ENCODE measurements at places on chromosomes 7 and 10. TPM values are rescaled to one million over a fixed set of nuclear protein-coding genes. Genes with fewer than 3 reads are reported as not detected.

LIPN gene
- total RNA-seq, result 0.41 TPM

ASZ1 gene
- total RNA-seq, result not detected

SPAG6 gene
- 8.4 TPM for total RNA-seq

RNF133 gene
- 1.3 TPM for total RNA-seq

OR9A2 gene
- not detected for total RNA-seq

ZNF503 gene
- total RNA-seq, result 34.7 TPM

CCZ1B gene
- 64.2 TPM for total RNA-seq

DOCK4 gene
- 38.9 TPM for total RNA-seq

HOXA9 gene
- 36.8 TPM for total RNA-seq

RAB18 gene
- 113 TPM for total RNA-seq

A1CF gene
- total RNA-seq, result 3.7 TPM

- H3K27me3 ChIP-seq, result no peaks in the 10 kb centered on the region
- no peak for DNase-seq
- no peak overlapping the region for H3K4me3 ChIP-seq
- no peaks in the 10 kb centered on the region for H3K4me1 ChIP-seq
Observed at GRCh38 chr7:32929430-32930143, 27.7 kb upstream of the FKBP9 start.

GRCh38 chr10:119340893-119341458 lies 133.6 kb downstream of the GRK5 start:
- H3K27me3 ChIP-seq, result no peaks in the 10 kb centered on the region
- H3K27ac ChIP-seq, result no peak overlapping the region
- DNase-seq, result no peak
- H3K4me3 ChIP-seq, result no peak overlapping the region

GRCh38 chr7:14235056-14235455 lies 245.6 kb upstream of the ETV1 start:
- no peak overlapping the region for H3K27ac ChIP-seq
- no peak for DNase-seq
- H3K27me3 ChIP-seq, result no peaks in the 10 kb centered on the region

DNA sequence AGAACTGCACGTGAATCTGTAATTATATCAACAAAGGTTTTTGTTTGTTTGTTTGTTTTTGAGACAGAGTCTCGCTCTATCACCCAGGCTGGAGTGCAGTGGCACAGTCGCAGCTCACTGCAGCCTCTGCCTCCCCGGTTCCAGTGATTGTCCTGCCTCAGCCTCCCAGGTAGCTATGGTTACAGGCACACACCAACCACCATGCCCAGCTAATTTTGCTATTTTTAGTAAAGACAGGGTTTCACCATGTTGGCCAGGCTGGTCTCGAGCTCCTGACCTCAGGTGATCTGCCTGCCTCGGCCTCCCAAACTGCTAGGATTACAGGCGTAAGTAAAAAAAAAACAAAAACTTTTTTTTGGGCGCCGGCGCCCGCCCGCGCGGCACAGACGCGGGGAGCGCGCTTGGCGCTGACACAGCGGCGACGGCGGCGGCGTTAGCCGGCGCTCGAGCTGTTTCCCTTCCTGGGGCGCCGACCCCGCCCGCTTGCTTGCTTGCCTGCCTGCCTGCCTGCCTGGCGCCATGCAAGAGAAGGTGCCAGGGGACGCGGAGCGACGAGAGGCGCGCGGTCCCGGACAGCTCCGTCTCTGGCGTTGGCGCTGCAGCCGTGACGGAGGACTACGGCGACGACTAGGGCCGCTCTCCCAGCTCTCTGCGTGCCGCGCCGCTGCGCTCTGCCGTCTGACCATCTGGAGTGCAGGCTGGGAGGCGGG lies 171.4 kb upstream of the NUPR2 start:
- no peaks in the 10 kb centered on the region for H3K4me1 ChIP-seq
- H3K4me3 ChIP-seq, result peak overlapping the region; percentile 34
- H3K27ac ChIP-seq, result no peak overlapping the region
- H3K36me3 ChIP-seq, result no peaks in the 10 kb centered on the region
- no peaks in the 10 kb centered on the region for H3K27me3 ChIP-seq
- DNase-seq, result peak; percentile 60

DNA sequence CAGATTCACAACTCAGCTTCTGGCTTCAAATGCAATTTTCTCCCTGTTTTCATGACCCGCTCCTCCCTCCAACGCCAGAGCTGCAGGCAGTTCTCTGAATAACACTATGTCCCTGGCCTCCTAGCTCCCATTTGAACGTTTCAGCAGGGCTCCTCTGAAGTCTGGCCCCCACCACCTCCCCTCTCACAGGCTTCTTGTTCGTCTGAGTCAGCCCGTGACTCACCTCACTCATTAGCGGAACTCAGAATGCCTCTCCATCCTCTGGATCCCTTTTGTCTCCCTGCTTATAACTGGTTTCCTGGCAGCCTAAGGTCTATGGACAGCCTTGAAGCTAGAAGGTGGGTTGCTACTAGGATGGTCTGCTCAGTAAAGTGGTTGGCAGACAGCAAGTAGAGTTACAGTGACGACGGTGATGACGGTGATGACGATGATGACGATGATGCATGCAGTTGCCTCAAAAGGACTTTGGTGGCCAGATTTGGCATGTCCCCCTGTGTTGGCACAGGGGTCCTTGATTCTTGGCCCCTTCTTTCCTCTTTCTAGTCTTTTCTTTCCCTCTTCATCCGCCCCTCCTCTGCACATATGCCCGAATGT lies 83.3 kb upstream of the MKLN1 start:
- H3K36me3 ChIP-seq, result no peaks in the 10 kb centered on the region
- H3K4me1 ChIP-seq, result no peaks in the 10 kb centered on the region
- no peak overlapping the region for H3K27ac ChIP-seq
- H3K27me3 ChIP-seq, result no peaks in the 10 kb centered on the region

DNA sequence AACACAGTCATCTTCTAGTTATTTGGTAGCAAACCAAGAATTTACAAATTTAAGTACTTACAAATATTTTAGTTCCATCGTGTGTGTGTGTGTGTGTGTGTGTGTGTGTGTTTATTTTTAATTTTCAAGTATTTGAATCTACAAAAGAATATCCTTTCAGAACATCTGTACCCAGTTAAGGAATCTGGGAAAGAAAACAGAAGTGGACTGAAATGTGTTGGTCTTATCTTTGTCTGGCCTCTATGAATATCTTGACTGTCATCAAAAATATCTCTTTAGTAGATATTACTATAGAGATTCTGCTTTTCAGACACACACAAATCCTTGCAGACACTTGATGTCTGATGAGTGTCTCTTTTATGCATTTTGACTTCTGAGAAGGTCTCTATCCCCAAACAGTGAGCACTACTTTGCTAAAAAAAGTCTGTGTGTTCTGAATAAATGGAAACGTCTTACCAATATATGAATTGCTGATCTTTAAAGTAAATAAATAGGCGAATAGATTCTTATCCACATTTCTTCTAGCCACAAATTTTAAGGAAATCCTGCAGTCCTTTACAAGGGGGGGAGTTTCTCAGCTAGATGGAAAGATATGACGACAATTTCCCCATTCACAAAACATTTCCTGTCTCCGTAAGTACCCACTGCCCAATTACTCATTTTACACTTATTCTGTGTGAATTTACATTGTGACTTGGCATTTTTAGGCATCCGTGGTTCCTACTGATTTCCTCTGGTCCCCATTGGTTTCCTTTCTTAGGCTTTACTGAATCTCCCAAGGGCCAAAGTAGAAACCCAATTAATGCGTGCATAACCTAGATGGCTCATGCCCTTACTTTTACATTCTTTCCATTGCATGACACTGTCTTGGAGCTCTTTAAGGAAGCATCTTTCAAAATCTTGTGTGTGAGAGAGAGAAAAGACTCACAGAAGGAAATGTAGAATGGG lies 36.0 kb downstream of the NRCAM start:
- H3K4me1 ChIP-seq, result no peaks in the 10 kb centered on the region
- no peak overlapping the region for H3K4me3 ChIP-seq
- H3K27ac ChIP-seq, result no peak overlapping the region
- H3K27me3 ChIP-seq, result no peaks in the 10 kb centered on the region
- no peaks in the 10 kb centered on the region for H3K36me3 ChIP-seq

- H3K27ac ChIP-seq, result peak overlapping the region; percentile 15
- no peaks in the 10 kb centered on the region for H3K36me3 ChIP-seq
- peaks cover 41% of the 10 kb centered on the region for H3K4me1 ChIP-seq
- DNase-seq, result no peak
- H3K4me3 ChIP-seq, result no peak overlapping the region
- no peaks in the 10 kb centered on the region for H3K27me3 ChIP-seq
Observed at GRCh38 chr7:101865031-101865430, 47.6 kb downstream of the CUX1 start.

DNA sequence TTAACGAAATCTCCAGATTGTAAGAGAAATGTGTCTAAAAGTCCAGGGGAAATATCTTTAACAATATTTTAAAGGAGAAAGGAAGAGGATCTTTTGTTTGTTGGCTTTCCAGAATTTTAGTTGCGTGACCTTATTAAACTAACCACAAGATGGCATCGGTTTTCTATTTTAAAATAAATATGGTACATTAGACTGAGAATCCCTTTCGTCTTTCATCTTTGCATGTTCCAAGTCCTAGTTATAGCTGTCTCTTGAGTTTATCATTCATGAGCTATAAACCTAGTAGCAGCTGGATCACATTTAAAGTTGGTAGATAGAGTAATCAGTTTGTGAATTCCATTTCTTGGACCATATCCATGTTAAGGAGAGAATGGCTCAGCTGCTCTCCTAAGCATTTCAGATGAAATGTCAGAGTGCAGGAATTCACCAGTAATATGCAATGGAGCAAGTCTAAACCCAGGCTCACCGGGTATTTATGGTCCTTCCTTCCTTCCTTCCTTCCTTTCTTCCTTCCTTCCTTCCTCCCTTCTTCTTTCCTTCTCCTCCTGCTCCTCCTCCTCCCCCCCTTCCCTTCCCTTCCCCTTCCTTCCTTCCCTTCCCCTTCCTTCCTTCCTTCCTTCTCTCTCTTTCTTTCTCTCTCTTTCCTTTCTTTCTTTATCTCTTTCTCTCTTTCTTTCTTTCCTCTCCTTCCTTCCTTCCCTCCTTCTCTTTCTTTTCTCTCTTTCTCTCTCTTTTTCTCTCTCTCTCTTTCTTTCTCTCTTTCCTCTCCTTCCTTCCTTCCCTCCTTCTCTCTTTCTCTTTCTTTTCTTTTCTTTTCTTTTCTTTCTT lies 57.8 kb upstream of the RAB18 start:
- H3K4me3 ChIP-seq, result no peak overlapping the region
- no peaks in the 10 kb centered on the region for H3K27me3 ChIP-seq
- no peaks in the 10 kb centered on the region for H3K4me1 ChIP-seq
- H3K27ac ChIP-seq, result no peak overlapping the region
- no peak for DNase-seq

DNA sequence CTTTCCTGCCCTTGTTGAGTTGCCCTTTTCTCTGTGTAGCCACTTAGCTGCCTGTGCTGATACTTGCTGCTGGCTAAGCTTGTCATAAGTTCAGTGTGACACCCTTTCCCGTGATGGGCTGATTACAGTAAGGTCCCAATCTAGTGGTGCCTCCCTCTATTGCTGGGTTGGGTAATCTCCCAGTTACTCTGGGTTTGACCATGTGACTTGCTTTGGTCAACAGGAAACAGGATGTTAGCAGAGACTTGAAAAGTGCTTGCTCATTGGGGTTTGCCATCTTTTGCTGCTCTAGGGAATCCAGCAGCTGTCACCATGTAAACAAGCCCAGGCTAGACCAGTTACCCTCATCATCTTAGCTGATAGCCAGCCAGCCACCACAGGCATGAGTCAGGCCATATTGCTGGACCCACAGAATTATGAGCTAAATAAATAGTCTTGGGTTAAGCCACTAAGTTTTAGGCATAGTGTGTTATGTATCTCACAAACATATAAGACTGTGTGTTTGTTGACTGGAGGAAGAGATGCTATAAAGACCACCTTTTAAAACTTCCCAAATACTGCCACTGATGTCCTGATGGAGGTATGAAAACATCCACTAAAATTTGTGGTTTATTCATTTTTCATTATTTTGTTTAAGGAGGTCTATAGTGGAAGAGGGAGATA lies 4.0 kb upstream of the LEP start:
- DNase-seq, result no peak
- H3K27me3 ChIP-seq, result peaks cover 7% of the 10 kb centered on the region
- H3K36me3 ChIP-seq, result no peaks in the 10 kb centered on the region
- H3K27ac ChIP-seq, result no peak overlapping the region
- no peaks in the 10 kb centered on the region for H3K4me1 ChIP-seq

GRCh38 chr7:102069931-102070629 lies 216.6 kb upstream of the SH2B2 start:
- H3K27me3 ChIP-seq, result no peaks in the 10 kb centered on the region
- H3K27ac ChIP-seq, result no peak overlapping the region
- H3K4me3 ChIP-seq, result no peak overlapping the region
- no peaks in the 10 kb centered on the region for H3K36me3 ChIP-seq
- DNase-seq, result no peak
- no peaks in the 10 kb centered on the region for H3K4me1 ChIP-seq

- no peaks in the 10 kb centered on the region for H3K27me3 ChIP-seq
- no peaks in the 10 kb centered on the region for H3K4me1 ChIP-seq
- no peak overlapping the region for H3K4me3 ChIP-seq
- H3K36me3 ChIP-seq, result no peaks in the 10 kb centered on the region
Observed at GRCh38 chr10:102202386-102202785, 23.7 kb upstream of the ELOVL3 start.

DNA sequence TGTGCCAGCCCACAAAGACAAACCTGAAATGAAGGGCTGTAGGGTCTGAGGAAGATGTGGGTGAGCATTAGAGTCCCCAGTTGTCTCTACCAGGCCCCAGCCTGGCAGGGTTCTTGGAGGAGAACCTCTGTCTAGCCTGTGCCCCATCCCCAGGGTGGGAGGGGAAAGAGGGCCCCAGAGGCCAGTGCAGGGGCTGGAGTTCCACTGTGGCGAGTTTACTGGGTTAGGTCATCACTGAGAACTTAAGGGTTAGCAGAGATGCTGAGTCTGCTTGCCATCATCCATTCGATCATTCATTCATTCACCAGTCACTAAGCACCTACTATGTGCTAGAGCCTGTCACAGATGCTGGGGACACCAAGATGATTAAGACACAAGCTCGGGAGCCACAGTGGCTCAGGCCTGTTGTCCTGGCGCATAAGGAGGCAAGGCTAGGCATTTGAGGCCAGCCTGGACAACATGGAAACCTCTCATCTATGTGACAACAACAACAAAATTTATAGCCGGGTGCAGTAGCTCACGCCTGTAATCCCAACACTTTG lies 2.6 kb downstream of the ANKRD2 start:
- no peaks in the 10 kb centered on the region for H3K36me3 ChIP-seq
- no peaks in the 10 kb centered on the region for H3K27me3 ChIP-seq
- H3K4me1 ChIP-seq, result no peaks in the 10 kb centered on the region
- no peak overlapping the region for H3K4me3 ChIP-seq
- DNase-seq, result no peak

GRCh38 chr10:45034301-45034700 lies 33.6 kb downstream of the ZNF22 start:
- no peaks in the 10 kb centered on the region for H3K36me3 ChIP-seq
- no peak overlapping the region for H3K27ac ChIP-seq
- H3K4me3 ChIP-seq, result no peak overlapping the region

DNA sequence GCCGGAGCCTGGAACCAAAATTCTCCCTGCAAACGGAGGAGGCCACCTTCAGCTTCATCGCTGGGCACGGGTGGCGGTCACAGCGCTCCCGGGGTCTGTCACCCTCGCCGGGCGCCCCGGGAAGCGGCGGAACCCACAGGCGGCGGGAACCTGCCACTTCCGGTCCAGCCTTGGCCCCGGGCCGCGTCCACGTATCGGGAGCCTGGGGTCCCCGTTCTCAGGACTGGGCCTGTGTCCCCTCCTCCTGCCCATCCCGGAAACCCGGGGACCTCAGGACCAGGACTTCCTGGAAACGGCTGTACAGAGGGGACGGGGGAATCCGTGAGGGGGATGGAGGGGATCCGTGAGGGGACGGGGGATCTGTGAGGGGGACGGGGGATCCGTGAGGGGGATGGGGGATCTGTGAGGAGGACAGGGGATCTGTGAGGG lies 25.4 kb downstream of the PDGFA start:
- H3K4me1 ChIP-seq, result no peaks in the 10 kb centered on the region
- no peak overlapping the region for H3K4me3 ChIP-seq
- H3K27ac ChIP-seq, result no peak overlapping the region
- peaks cover 9% of the 10 kb centered on the region for H3K36me3 ChIP-seq
